Eye (tissue), 1 donor: ENCODE measurements at places on chromosomes 5 and 9.

DNA sequence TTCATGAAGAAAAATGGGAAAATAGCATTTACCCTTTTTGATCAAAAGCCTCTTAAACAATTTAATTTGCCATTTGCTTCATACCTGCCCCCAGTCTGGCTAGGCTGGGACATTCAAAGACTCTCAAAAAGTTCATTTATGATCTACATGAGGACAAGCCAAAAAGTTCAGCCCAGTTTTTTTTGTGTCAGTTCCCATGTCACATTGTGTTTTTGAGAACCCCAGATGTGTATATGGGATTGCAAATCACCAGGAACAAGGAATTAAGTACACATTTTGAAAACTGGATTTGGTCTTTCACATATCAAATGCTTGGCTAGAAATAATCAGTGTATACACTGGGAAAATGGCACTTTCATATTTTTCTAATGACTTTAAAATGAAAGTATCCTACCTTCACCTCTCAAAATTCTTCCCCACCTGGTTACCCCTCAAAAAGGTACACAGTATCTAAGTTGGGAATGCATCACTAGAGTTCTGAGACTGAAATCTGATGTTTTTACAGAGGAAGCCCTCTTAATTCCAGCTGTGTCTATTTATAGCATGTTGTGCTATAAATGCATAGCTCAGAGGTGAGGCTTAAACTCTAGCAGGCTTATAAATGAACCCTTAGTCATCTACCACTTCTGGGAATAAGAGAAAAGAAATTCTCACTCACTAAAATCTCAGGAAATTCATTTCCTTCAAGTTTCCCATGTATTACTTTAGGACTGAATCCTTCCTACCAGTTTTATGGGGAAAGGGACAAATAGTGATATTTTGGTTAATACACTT lies 9.3 kb downstream of the STOM start:
- no peak for DNase-seq

GRCh38 chr9:111483439-111483857 lies 735 bp downstream of the ECPAS start:
- peak; percentile 77 for DNase-seq

GRCh38 chr5:1282131-1282992 lies 12.5 kb downstream of the TERT start:
- DNase-seq, result no peak

- no peak for DNase-seq
These were observed 28.9 kb downstream of the ZNF169 start for GRCh38 chr9:94287877-94288513.

DNA sequence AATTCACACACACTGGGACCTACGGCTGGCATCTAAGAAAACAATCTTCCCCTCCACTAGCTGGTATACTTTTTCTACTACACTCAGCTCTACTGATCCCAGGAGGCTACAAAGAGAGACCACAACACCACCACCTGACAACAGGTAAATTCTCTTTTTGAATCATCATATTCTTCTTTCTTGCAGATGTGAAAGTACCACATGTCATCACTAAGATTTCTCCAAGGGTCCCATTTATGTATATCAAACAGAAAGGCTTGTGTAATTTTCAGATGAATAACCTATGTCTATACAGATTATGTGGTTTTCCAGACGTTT lies 25.1 kb downstream of the PUM3 start:
- DNase-seq, result no peak

GRCh38 chr9:99035313-99035712 lies 69.6 kb upstream of the TGFBR1 start:
- DNase-seq, result no peak

- DNase-seq, result no peak
These were observed 282.7 kb downstream of the ENC1 start for GRCh38 chr5:74357827-74358226.

DNA sequence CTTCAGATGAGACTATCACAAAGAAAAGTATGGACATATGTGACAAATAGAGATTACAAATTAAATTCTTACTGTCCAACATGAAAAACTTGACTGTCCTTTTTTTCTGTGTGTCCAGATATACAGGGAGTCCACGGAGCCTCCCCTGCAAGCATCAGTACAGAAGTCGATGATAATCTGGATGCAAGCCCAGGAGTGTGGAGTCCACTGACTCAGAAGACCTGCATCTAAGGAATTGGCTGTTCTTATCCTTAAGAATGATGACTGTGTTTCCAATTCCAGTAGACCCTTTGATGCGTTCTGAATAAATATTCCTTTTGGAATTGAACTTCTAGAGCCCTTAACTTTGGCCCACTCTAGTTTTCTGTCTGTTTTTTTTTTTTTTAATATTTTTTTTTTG lies 56.7 kb upstream of the TAF11L2 start:
- DNase-seq, result no peak
